ENCODE measurements at places on chromosomes 5 and 9.

- no peak for DNase-seq
Measured at GRCh38 chr9:83061036-83061435, 1.9 kb downstream of the RASEF start.

DNA sequence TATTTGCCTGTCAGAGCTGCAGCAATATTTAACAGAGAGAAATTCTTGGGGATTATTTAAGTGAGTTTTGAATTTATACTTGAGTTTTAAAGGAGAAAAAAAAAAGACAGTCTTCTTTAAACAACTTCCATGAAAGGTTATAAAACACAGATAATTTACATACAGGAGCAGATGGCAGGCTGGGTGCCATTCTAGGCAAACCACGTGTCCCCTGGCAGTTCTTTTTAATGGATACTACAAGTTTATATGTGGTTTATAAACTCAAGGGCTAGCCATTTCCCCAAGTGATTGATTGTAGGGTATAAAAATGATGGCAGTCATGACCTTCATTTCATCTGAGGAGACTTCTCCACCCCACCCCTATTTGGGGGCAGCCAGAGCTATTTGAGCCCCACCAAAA, 166.6 kb downstream of the FSTL4 start:
- no peak for DNase-seq

- DNase-seq: no peak
Measured at GRCh38 chr5:29208024-29208423, 1985.5 kb upstream of the CDH6 start.

- no peak for DNase-seq
Measured at GRCh38 chr9:112878752-112879151, 11.9 kb downstream of the SLC46A2 start.

DNA sequence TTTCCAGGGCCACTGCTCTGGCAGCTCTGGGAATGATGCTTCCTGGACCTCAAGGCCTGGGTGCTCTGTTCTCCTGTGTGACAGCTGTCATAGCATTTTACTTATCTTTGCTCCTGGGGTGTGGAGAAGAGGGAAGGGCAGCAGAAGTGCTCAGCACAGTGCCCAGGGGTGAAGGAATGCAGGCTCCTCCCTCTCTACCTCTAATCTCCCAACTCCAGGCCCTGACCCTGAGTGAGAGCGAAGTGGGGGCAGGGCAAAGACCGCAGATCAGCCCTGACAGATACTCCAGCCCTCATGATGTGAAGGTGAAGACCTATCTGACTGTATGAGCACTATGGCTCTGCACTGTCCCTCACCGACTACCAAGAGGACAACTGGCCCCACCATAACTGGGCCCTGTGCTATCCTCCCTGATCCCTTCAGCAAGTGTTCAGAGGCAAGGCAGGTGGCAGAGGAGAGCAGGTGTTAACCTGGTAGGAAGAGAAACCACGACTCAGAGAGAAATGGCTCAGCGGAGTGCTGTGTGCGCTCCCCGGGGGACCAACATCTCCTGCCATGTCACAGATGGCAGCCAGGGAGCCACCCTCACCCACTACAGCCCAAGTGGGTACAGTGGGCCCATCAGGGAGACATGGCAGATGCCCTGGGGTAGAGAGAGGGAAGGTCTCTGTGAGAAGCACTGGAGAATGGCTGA, 16.8 kb downstream of the ACSL6 start:
- no peak for DNase-seq

GRCh38 chr5:67160985-67161384, 35.6 kb downstream of the CD180 start:
- DNase-seq: no peak

DNA sequence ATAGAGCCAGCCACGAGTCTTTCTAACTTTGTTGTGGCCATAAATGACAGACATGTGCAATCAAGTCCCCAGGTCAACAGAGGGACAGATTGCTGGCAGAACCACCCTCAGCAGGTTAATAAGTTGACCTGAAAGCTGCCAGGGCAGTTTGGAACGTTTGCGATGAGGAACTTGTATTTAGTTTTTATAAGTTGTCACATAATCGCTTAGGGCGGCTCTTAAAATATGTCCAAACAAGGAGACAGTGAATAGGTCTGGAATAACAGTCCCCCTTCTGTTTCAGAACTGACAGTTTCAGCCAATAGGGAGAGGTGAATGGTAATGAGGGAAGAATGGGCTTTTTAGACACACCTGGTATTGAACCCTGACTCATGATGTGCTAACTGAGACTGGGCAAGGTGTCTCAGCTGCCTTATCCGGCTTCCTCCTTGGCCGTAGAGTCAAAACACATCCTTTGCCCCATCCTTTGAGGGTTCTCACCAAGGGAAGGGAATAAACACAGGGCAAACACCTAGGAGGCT, 33.6 kb upstream of the GABRP start:
- no peak for DNase-seq

DNA sequence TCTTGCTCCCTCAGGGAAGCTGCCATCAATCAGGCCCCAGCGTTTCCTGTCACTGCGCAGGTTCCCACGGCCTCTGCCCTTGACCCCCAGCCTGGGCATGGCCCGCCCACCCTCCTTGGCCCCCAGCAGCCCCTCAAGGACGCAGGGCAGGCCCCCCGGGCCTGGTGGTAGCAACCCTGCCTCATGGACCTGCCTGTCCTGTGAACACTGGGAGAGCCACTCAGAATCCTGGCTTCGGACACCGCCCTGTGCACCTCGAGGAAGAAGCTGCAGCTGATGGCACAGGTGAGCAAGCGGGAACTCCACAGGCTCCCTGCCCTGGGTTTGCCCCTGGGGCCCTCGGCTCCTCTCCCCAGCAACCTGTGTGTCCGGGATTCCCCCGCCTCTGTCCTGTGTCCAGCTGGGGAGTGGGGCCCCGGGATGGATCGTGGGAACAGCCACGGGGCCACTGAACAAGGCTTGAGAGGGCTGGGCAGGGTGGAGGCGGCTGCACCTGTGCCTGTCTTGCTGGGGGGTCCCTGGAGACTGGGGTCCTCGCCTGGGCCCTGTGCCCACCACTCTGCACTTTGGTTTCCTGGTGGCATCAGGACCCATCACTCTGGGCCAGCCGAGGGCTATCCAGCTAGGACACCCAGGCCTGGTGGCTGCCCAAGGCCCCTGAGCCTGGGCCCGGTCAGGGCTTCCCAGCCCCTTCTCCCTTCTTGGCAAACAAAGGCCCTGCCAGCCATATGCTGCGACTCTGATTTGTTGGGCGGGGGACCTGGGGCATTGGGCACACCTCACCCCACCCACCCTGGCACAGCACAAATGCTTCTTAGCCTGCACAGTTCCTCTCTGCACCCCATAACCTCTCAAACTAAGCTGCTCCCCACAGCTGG, 33.5 kb upstream of the EGFL7 start:
- no peak for DNase-seq

- peak; percentile 21 for DNase-seq
Measured at GRCh38 chr9:121650217-121651007, 1.0 kb upstream of the DAB2IP start.

GRCh38 chr9:97900103-97900737, 22.1 kb downstream of the TRMO start:
- no peak for DNase-seq

DNA sequence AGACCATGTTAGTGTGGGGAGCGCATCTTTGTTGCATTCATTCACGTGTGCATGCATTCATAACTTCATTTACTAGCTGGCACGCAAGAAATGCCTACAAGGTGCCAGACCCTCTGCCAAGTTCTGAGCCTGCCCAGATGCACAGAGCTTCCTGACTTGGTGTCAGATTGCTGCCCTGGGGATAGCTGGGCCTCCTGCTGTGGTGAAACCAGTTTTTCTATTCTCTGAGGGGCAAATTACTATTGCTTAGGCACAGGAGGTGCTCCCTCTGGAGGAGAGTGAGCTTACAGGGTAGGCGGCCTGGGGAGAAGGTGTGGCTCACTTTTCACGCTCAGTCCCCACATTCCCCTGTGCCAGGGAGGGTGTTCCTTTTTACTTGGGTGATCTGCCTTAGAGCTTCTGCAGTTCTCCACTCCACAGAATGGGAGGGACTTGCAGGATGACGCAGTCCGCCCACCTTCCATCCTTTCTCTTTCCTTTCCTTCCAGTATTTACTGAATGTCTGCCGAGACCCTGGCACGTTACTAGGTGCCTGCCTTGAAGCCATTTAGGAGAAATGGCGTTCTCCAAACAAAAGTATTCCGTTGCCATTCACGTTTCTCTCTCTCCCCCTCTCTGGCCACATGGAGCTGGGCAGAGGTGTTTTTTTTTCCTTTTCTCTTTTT, 27.9 kb upstream of the CTNNA1 start:
- no peak for DNase-seq

DNA sequence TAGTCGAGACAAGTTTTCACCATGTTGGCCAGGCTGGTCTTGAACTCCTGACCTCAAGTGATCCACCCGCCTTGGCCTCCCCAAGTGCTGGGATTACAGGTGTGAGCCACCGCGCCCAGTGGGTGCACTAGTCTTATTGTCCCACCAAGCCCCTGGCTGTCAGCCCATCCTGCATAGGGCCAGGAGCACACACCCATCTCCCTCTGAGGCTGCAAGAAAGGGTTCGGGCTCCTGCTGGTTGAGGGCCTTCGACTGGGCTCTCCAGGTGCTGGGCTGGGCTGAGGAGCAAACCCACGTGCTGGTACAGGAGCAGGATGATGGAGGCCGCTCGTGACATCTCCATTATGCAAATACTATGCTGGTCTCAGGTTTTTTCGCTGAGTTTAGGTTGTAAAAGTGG, 25.1 kb upstream of the RNF130 start:
- DNase-seq: no peak

DNA sequence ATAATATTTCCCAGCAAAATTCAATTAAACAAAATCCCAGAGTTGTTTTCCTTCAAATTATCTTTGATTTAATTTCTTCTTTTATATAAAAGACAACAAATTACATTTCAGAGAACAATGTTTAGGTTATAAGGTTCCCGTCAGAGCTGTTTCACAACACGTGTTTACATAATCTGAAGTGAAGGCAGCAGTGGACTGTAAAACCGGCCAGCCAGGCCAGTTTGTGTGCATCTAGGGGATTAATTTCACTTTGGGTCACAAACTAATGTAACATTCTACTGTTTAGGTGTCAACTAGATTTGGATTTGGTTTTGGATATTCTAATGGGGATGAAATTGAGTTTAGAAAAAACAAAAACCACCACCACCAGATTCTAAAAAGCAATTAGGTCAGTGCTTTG, 86.5 kb upstream of the PLPP1 start:
- DNase-seq: no peak

DNA sequence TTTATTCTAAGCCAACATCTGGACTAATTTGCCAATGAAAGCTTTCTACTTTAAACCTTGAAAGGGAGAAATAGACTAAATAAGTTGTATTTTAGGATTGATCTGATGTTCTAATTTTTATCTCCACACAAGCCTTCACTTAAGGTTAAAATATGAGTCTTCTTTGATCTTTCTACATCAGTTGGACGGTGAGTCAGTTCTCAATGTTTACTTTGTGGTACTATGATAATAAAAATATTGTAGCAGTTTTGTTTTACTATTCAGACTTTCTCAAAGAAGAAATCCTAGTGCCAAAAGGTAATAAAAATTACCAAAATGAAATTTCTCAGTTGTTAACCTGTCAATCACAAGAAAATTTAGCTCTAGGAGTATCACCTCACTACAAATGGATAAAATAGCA, 203.5 kb upstream of the RGMB start:
- no peak for DNase-seq

DNA sequence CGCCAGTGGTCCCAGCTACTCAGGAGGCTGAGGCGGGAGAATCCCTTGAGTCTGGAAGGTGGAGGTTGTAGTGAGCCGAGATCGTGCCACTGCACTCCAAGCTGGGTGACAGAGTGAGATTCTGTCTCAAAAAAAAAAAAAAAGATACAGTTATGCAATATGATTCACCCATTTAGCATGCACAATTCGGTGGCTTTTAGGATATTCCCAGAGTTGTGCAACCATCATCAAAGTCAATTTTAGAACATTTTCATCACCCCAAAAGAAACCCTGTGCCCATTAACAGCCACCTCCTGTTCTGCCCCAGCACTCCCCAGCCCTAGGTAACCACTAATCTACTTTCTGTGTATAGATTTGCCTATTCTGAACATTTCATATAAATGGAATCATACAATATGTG, 4.3 kb upstream of the DHFR start:
- DNase-seq: no peak

DNA sequence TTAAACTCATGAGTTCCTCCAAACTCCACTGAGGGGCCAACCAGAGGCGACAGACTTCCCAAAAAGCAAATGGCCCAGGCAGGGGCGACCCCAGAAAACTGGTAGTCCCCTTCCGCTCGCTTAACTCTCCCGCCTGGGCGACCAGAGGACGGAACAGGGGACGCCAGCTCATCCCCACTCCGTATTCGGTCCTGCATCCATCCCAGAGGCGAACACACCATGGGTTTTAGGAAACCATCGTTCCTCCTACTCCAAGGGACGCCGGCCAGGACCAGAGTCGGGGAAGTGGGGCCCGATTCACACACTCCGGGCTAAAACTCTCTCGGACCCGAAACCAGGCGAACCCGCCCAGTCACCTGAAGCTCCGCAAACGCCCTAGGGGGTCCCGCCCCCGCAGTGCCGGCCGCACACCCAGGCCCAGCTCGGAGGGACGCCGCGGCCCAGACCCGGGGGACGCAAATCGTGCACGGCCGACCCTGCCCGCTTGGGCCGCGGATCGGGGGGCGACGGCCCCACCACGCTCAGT, 478 bp downstream of the TEX10 start:
- peak; percentile 23 for DNase-seq

DNA sequence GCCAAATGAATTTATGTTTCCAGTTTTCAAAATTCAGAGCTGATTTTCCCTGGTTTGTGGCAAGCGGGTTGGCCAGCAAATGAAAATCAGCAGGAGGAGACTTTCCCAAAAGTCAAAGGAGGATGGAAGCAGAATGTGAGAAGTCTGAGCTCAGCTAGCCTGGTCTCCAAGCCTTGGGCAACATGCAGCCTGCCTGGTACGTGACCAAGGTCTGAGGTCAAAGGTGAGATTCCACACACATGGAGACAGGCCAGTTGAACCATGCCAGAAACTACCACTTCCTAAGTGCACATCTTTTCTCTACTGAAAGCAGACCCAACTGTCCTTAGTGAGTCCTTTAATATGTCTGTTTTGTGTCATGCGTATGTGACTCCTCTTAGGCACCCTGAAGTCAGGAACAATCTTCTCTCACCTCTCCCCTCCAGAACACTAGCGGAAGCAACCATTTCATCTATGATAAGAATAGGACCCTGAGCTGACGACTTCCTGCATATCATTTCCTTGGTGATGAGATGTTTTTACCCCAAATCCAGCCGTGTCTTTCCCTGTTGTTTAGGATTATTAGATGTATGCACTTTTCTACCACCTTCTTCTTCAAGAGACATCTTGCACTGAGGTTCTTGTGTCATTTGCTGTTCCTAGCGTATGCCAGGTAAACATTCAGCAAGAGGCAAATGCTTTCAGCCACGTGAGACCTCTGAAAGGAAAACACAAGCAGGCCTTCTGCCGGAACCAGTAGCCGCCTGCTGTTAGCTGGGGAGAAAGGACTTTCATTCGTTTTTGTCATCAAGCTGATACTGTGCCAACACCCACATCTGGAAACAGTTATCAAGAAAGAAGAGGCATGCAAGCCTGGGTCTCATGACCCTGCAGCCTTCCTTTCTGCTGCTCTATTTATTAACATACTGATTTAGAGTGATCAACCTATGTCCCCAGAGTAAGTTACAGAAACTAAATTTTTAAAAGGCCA, 9.7 kb upstream of the TGFBI start:
- no peak for DNase-seq

GRCh38 chr9:21875893-21876292, 73.5 kb downstream of the MTAP start:
- DNase-seq: no peak

- no peak for DNase-seq
Measured at GRCh38 chr9:36623280-36623679, 50.6 kb downstream of the MELK start.

GRCh38 chr9:27485158-27485557, 38.9 kb upstream of the IFNK start:
- DNase-seq: no peak

GRCh38 chr5:168784454-168784853, 205.3 kb upstream of the PANK3 start:
- no peak for DNase-seq

Data from stimulated activated CD8-positive, alpha-beta memory T cell treated with anti-CD3 and anti-CD28 coated beads, Interleukin-2, amount 100 ng/mL, for 48 hours (primary cell).